ENCODE measurements at places on chromosomes 1 and 21. TPM values are rescaled to one million over a fixed set of nuclear protein-coding genes. Genes with fewer than 3 reads are reported as not detected.

Gene CHIA
- total RNA-seq = not detected

Gene EFNA3
- 1.4 TPM for total RNA-seq

DNA sequence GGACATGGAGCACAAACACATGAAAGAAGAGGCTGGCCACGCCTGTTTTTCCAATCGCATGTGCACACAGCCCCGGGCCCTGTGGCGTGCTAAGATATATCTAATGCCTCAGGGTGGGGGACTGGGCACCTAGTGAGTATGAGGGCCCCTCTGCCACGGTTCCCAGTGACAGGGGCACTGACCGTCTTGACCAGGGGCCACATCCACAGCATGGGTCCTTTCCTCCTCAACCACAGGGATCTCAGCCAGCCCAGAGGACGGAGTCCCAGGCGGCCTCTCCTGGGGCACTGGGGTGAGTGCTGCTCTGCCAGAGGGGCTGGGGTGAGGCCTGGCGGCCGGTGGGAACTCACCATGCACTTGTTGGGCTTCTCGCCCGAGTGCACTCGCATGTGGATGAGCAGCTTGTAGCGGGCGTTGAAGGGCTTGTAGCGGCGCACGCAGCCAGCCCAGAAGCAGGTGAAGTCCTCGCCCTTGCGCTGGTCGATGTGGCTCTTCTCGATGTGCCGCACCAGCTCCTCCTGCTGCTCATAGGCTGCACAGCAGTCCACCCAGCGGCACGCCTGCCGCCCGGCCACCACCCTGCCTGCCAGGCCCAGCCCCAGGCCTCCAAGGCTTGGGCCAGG, 134.7 kb downstream of the DMRTB1 start:
- DNase-seq = no peak

DNA sequence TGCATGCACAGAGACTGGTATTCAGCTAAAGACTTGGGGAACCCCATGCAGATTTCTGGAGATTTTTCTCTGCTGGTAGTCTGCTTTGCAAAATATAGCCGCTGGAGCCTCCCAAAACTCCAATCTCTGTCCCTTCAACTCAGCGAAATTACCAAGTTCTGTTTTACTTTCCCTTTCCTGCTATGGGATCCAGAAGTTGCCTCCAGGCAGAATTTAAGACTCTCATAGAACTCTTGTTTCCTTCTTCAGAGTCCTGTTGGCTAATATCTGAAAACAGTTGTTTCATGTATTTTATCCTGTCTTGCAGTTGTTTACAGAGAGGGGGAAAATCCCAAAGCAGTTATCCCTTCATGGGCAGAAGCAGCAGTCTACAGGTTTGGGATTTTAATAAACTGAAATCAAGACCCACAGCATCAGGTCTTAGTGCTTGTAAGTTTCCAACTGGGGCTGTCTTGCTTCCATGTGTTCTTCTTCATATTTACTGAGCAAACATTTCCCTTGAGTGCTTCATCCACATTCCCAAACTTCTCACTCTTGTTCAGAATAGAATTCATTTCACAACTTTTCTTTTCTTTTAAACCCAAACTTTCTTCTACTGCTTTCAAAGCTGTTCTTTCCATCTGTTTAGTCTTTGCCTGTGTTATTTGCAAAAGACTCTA, 221.3 kb upstream of the DMRTA2 start:
- DNase-seq = no peak

DNA sequence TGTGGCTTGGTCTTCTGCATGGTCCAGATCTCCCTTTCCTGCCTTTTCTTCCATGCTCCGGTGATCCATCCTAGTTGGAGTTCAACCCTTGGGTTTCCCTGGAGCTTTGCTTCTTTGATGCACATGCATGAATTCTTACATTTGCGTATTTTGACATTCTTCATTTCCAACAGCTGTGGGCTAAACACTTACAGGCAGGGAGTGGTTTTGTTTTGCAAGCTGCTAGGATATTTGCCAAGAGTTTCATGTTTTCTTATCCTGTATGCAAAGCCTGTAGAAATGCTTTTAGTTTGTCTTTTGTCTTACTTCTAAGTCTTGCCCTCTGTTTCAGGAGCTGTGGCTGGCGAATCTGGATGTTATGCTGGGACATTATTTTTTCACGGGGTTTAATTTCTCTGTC, 90.3 kb upstream of the PAXBP1 start:
- peak; percentile 47 for DNase-seq

- DNase-seq = peak; percentile 8
Measured at GRCh38 chr21:38388647-38389353, 109.5 kb downstream of the ERG start.

- no peak for DNase-seq
Measured at GRCh38 chr1:43814401-43814800, 107.1 kb downstream of the ST3GAL3 start.

Data from GM23248 (cell line).